Stimulated activated CD8-positive, alpha-beta memory T cell treated with anti-CD3 and anti-CD28 coated beads, Interleukin-4, amount 100 ng/mL, for 48 hours (primary cell): ENCODE measurements at places on chromosomes 4 and X.

GRCh38 chr4:76895619-76896018 is 2.3 kb downstream of the SOWAHB start:
- DNase-seq: no peak

DNA sequence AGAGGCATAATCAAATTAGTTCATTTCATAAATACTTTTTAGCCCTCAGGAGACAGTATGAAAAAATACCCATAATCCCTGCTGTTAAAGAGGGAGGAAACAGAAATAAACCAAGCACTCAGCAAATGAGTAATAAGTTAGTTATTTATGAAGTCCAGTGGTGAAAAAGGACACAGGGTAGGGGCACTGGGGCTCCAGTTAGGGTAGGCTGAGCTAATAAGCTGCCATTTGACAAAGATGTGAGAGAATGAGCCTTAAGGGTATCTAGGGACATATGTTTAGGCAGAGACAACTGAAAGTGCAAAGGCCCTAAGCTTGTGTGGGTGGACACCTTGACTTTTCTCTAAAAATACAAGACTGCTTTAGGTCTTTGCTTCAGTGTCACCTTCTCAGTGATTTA is 94.4 kb downstream of the IL15 start:
- DNase-seq: no peak

DNA sequence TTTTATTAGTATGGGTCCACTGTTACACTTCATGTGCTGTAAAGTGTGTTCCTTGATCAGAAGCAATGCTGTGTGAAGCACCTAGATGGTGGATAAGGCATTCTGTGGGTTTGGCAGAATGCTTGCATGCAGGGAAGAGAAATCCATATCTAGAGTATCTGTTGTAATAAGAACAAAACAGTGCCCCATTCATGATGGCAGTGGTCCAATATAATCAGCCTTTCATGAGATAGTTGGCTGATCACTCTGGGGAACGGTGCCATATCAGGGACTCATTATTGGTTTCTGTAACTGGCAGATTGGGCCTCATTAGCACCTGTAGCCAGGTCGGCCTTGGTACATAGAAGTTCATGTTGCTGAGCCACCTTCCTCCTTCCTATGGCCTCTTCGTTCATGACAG is 28.7 kb downstream of the STIM2 start:
- no peak for DNase-seq

DNA sequence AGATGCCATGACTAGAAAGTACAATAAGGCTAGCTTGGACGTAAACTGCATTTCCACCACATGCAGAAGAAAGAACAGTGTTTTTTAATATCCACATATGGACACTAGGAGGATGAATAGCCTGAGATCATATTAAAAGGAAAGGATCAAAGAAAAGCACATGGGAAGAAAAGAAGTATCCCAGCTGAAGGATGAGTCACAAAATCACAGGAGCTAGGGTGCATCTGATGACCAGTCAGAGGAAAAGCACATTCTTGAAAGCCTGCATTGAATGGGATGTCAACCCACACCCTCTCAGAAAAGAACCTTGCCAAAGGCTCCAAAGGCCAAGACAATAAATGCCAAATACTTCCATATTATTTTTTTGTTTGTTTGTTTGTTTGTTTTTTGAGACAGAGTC is 56.8 kb upstream of the PRDX4 start:
- DNase-seq: no peak

DNA sequence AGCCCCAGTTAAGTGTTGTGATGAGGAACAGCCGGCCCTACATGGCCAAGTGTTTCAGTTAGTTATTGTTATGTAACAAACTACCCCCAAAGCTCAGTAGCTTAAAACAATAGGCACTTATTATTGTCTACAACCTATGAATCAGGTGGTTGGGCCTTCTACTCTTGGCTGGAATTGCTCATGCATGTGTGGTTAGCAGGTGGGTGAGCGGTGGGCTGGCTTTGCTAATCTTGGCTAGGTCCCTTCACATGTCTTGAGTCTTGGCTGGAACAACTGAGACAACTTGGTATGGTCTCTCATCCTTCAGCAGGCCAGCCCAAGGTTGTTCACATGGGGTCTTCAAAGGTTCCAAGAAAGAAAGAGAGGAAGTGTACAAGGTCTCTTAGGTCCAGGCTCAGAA is 54.5 kb upstream of the CHRNA9 start:
- DNase-seq: peak; percentile 68

GRCh38 chr4:67744561-67745283 is 9.5 kb downstream of the GNRHR start:
- DNase-seq: no peak

DNA sequence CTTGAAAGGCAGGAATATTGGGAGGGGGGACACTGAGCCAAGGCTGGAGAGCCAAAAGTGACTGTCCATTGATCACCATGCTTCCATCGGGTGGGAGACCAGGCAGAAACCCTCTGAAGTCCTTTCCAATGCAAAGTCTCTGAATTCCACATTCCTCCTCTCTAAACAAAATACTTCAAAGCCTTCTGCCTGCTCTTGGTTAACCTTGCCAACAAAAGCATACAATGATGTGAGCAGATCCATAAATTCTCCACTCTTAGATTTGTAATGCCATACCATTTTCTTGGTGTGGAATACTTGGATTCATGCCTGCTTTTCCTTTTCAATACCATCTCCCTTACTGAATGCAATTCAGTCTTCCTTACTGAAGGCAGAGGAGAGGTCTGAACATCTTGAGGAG is 74.1 kb upstream of the FAM9B start:
- no peak for DNase-seq

DNA sequence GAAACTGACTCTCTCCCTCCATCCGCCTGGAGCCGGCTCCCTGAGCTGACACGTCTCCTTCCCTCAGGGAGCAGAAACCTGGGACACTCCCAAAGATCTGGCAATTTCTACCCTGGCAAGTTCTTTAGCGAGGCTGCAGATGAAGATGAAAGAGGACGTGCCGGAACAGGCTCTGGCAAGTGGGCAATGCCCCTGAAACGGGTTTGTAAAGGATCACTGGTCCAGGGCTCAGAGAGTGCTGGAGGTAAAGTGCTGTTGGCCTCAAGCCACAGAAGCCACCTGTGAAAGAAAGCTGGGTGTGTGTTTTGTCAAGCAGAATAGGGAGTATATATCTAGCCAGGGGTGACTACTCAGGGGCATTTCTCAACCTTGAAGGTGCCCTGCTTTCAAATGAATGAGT is 131.4 kb upstream of the ATP6AP2 start:
- no peak for DNase-seq

DNA sequence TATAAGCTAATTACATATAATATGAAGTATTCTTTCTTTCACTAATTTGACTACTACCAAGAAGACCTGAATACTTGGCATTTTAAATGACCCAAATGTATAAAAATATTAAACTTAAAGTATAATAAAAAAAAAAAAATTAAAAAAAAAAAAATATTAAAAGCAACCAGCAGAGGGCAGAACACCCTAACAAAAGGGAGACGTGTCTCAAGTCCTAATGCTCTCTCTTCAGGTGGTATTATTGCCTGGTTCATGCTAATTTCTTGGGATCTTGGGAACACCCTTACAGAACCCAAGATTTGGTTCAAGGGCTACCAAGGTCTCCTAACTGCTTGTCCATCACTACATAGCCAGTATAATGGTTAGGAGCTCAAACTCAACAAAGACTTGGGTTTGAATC is 754.8 kb downstream of the RAB28 start:
- no peak for DNase-seq

GRCh38 chr4:39933671-39934590 is 43.8 kb downstream of the PDS5A start:
- DNase-seq: peak; percentile 18

- no peak for DNase-seq
Measured at GRCh38 chr4:8777320-8778196, 94.1 kb downstream of the HMX1 start.

DNA sequence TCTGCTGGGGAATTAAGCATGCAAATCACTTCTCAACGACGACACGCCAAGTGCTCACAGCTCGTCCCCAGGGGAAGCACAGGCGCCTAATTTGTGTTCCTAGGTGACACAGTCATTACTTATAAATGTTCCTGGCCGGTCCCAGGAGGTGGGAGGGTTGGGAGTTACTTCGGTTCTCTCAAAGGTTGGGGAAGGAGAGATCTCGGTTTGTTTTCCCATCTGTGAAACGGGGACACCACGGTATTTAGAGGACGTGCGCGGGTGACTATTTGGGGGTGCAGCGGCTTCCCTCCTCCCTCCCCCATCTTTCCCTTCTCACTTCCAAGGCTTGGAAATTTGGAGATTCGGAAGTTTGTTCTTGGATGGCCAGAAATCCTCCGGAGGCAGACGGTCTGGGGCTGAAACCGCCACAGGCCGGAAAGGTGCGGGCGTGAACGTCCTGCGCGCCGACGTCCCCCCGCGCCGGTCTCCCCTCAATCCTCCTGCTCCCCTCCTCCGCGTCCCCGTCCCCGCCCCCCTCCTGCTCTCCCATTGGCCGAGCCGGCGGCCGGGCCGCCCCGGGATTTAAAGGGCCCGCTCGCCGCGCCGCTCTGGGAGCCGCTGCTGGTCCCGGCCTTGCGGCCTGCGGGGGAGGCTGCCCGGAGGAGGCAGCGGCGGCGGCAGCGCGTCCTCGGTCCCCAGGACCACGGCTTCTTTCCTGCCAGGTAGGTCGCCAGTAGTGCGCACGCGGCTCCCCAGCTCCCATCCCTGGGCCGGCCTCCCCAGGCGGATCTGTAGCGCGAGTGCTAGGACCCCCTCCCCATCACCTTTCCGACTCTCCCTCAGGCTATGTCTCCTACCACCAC is at the start of gene PORCN:
Gene PORCN (plus strand): TSS at position 593 of the 845 bp plus-strand sequence. CDS start 829 bp downstream, outside the sequence.
- peak; percentile 85 for DNase-seq

DNA sequence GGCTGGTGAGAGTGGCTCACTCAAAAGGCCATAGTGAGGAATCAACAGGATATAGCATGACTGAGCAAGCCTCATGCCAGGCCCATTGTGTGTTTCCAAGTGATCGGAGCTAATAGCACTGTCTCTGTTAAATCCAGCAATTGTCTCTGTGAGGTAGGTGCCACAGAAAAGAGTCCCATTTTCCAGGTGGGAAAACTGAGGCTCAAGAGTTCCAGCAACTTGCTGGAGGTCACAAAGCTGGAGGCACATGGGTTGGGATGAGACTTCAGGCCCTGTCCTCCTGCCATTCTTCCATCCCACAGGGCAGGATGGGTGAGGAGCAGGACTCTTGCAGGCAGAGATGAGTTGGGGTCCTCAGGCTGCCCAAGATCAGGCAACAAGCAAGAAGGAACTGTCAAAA is 1.1 kb upstream of the CYTL1 start:
- DNase-seq: no peak

GRCh38 chr4:87224141-87224923 is 3.9 kb upstream of the KLHL8 start:
- no peak for DNase-seq

- DNase-seq: no peak
Measured at GRCh38 chr4:9996319-9997110, 24.8 kb downstream of the SLC2A9 start.

DNA sequence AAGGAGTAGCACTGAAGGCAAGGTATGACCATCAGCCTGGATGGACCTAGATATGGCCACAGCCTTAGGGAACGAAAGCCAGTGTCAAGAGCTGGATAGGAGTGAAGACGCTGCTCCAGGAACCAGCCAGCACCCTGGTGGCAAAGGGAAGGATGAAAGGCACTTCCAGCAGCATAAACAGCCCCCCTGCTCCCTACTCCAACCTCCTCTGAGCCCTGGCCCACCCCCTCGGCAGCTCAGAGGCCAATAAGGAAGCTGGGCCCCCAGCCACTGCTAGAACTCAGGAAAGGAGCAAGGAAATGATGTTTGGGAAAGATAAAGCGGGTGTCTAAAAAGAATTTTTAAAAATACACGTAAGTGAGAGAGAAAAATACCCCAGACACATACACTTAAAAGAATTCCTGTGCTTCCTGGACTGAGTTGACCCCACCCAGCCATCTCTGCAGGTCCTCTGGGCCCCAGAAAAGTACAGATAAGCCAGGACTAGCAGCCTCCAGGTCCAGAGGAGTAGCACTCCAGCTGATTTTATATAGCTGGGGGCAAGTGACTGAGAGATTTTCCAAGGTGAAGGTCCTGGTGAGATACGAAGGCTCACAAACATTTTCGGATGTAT is 170.4 kb downstream of the SHROOM4 start:
- no peak for DNase-seq

DNA sequence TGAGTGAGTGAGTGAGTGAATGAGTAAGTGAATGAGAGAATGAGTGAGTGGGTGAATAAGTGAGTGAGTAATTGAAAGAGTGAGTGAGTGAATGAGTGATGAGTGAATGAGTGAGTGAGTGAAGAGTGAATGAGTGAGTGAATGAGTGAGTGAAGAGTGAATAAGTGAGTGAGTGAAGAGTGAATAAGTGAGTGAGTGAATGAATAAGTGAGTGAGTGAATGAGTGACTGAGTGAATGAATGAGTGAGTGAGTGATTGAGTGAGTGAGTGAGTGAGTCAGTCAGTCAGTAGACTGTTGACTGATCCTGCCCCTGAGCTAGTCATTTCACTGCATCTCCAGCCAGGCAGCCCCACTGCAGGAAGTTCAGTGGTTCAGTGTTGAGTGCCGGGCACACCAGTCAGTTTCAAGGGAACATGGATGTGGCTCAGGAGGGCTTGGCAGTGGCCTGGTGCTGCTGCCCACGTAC is 228.4 kb upstream of the PSAPL1 start:
- no peak for DNase-seq

DNA sequence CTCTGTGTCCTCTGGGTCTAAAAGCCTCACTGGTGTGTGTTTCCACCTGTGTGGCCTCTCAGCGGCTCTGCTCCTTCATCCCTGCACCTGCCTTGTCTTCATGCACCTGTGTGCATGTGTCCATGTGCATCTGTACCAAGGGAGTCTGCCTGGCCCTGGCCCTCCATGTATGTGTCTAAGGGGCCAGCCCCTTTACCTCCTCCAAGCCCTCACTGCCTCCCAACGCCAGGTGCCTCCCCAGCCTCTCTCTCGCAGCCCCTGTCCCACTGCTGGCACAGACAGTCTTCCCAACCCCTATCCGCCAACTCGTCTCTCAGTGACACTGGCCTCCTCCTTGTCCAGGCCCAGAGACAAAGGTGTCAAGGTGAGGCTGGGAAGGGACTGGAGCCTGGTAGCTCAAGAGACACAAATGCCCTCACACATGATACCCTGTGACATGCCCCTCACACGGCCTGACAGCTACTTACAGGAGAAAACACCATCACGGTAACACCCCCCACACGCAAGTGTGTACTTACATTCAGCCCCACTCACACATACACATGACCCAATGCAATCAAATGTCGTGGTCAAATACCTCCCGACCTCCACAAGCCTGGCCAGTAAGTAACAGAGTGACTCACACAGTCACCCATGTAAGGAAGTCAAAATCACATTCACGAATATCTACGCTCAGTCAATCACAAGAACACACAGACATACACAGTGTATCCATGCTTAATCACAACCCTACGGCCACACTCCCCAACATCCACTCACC is 11.4 kb downstream of the L1CAM start:
- DNase-seq: no peak

DNA sequence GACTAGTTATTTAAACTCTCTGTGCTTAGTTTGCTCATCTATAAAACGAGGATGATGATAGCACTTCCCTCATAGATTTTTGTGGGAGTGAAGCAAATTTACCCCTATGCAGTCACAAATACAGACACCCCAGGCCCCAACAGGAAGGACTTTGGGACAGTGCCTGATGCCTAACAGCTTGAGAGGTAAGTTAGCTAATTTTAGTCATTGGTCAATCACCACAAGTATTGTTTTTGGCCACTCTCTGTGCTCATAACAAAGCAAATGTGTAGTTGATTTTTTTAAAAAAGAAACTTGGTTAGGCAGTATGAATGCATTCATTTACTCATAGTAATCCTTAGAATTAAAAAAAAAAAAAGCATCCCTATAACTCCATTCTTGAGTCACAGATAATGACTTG is 1590.7 kb upstream of the TENM3 start:
- no peak for DNase-seq

GRCh38 chr4:186018784-186019183 is 50.2 kb upstream of the TLR3 start:
- DNase-seq: no peak

GRCh38 chr4:92636038-92636806 is 332.5 kb downstream of the GRID2 start:
- DNase-seq: no peak
